ENCODE measurements at places on chromosomes 13 and 19. TPM values are rescaled to one million over a fixed set of nuclear protein-coding genes. Genes with fewer than 3 reads are reported as not detected.

Gene ZNF433
- 0.21 TPM for total RNA-seq

DNA sequence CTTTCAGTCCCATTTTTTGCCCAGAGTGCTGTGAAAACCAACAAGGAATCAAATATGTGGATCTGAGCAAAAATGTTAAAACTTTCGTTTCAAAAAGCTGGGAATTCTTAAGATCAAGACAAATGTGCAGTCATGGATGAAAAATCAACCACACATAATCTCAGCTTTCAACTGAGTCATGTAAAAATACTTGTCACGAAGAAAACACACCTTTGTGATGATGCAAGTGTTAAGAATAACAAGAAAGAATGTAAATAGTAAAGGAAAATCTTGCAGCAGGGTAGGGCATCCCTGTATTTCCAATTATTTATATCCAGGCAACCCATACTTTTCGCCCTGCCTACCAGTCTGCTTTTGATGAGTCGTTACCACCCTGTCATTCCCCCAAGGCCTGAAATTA, 27.4 kb upstream of the DCLK1 start:
- DNase-seq = no peak

Gene ATCAY
- not detected for total RNA-seq

DNA sequence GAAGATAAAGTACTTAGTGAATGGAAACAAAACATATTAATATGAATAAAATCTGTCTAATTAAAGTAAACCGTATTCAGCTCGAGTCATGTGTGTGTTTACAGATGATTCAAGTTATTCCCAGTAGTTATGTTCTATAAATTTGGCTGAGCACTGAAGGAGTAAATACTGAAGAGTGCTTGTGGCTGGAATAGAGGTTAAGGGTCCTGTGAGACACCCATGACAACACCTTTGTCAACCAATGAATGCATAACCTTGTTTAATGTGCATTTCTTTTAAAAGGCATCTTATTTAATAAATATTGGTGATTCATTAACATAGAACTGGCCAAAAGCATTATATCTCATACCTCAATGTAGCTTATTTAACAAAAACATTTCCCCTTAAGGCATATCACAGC, 577.8 kb upstream of the SLITRK5 start:
- no peak for DNase-seq

GRCh38 chr13:39297664-39298171, 259.5 kb downstream of the NHLRC3 start:
- no peak for DNase-seq

DNA sequence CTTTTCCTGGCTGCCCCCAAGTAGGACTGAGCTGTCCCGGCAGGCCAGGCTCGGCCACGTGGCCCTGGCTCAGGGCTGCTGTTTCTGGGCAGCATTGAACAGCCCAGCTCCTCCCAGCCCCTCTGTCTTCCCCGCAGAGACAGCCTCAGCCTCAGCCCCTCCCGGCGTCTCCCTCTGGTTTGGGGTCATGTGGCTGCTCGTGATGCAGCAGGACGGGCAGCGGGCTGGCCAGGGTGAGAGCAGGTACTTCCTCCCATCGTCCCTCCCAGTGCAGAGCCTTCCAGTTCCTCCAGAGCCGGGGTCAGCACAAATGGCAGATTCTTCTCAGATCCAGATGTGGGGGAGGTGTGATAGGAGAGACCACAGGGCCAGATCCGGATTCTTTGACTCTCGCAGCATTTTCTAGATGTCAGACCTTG, 114.6 kb downstream of the KDM4B start:
- no peak for DNase-seq

DNA sequence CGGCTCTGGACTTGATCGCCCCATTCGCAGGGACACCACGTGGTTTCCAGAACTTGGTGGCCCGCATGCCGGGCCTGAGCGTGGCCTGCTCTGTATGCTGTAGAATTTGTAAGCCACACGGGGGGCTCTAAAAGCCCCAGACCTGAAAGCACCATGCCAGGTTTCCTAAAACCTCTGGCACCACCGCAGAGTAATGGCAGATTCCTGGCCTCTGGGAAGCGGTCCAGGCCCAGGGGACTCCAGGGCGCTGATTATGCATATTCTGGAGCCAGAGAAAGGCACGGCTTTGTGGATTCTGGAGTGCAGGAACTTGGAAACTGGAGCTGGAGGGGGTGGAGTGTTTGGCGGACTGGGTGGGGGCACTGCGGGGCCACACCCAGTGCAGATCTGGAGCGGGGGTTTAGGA, 3.7 kb downstream of the FTL start:
- no peak for DNase-seq

GRCh38 chr13:26548205-26548765, 9.2 kb upstream of the WASF3 start:
- DNase-seq = no peak

Gene ELSPBP1
- total RNA-seq = not detected

Gene RYR1
- total RNA-seq = 0.94 TPM

GRCh38 chr13:60654415-60654814, 257.4 kb downstream of the TDRD3 start:
- DNase-seq = peak; percentile 67

DNA sequence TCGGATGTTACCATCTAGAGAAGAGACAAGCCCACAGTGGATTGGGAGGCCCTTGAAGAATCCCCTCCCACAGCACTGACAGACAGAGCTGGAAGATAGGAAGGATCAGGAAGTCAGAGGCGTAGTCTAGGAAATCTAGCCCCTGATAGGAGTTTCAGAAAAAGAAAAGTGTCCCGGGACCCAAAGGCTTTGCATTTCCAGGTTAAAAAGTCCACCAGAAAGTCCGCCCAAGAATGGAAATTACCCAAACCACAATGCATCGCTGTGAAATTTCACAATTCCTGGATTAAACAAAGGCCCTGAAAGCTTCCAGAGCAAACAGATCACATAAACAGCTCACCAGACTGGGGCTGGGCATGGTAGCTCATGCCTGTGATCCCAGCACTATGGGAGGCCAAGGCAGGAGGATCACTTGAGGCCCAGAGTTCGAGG, 146.9 kb downstream of the KDM4B start:
- no peak for DNase-seq

Gene PLIN4
- 8.5 TPM for total RNA-seq

DNA sequence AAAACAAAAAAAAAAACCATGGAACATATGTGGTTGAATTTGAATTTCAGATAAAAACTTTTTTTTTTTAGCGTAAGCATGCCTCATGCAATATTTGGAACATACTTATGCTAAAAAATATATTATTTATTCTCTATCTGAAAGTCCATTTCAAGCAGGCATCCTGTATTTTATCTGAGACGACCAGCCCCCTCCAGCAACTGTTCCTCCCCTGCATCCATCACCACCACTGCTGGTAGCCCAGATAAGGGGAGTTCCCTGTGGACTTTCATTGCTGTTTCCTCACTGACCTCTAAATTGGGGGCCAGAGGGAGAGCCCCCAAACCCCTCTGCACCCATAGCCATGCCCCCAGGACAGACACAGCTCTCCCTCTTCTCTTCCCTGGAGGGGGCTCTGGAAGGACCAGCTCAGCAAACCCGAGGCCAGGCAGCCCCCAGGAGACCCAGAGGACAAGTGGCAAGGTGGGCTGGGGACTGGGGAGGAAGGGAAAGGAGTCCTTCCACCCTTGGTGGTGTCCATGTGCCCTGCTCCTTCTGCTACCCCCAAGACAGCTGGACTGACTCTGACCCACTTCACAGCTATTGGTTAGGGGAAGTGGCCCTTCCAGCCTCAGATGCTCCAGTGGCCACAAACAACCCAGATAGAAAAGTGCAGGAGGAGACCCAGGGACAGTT, 6.6 kb upstream of the SIGLEC12 start:
- no peak for DNase-seq

DNA sequence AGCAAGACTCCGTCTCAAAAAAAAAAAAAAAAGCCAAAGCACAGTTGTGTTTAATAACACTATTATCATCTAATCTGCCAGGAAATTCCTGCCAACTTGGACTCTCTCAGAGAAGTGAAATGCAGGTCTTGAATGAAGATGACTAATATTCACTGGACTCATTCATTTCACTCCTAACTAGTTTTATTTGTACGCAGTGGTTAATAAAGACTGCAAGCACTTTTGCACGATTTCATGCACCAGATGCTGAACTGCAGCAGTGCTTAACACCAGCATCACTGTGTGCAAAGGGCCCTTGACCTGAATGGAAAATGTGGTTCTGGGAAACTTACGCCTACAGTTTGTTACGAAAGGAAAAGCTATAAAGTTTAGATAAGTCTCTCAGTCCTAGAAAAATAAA, 63.3 kb downstream of the DHRS12 start:
- no peak for DNase-seq

Gene PABPC3
- 0.18 TPM for total RNA-seq

- no peak for DNase-seq
Measured at GRCh38 chr19:55491546-55492360, 3.5 kb downstream of the SSC5D start.

GRCh38 chr13:21541980-21542379, 62.0 kb downstream of the MICU2 start:
- DNase-seq = peak; percentile 42

- DNase-seq = peak; percentile 98
Measured at GRCh38 chr19:43739439-43740235, 15.1 kb downstream of the SMG9 start.

DNA sequence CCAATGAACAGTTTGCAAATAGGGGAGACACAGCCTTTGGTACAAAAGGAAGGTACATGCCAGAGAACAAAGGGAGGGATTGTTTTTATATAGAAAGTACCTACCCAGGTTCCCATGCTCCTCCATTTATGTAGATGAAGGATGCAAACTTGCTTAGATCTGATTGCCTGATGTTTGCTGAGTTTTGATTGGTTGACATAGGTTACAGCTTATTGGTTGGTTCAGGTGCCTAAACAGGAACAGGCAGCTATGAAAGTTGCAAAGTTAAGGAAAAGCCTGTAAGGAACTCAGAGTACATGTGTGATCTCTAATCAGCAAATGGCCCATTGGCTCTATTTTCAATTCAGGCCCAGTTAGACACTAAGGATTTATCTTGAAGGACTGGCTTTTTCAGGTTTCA, 6.5 kb upstream of the NAA16 start:
- no peak for DNase-seq

All from HT-29 (cell line).